ENCODE measurements at places on chromosomes 1 and 21. TPM values are rescaled to one million over a fixed set of nuclear protein-coding genes. Genes with fewer than 3 reads are reported as not detected.

DNA sequence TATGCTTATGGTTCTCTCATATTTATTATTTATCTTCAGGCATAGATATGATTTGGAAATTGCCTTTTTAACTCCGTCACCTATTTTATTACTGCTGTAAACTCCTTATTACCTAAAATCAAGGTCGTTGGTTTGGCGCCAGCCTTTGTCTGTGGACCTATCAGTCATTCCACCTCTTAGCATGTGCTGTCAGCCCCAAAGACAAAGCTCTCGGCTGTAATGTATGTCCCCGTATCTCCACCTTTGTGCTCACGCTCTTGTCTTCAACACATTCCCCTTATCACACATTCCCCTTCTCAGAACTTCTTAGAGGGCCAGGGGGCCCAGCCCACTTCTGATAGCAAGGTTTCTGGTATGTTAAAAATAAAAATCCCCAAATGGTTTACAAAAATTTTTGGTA lies 342.2 kb downstream of the RYR2 start:
- no peak for DNase-seq

GRCh38 chr1:49351768-49352167 lies 575.1 kb upstream of the BEND5 start:
- DNase-seq = no peak

DNA sequence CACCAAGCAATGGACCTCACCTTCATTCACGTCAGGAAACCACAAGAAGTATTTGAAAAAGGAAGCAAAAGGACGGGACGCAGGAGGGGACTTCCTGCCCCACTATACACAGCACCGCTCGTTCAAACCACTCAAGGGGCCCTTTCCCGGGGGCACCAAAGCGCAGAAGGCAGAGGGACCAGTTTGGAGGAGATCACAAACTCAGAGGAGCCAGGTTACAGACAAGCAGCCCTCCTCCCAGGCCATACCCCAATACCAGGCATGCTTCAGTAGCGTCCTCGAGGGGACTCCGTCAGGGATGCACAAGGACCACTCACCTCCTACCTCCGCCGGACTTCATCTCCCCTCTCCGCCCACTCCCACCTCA lies 685 bp downstream of the CRTC2 start:
- DNase-seq = no peak

DNA sequence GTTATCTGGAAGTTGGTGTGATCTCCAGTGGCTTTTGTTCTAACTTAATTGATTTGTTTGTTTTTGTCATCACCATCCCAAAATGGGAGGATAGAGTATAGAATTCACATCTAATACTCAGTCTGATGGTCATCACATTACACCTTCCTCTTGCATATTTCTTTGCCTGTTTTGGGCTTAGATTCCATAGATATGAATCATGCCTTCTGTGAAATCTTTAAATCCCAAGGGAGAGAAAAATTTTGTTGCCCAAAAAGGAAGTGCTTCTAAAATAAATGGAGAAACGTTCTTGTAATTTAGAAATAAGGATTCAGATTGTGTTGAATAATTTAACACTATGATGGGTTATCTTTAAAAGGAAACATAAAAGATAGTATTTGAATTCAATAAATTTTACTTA lies 446.0 kb upstream of the LRRC7 start:
- DNase-seq = no peak

Gene NTRK1
- not detected for polyA plus RNA-seq

Data from AG04450 (cell line).